ENCODE measurements at places on chromosomes 12 and 14. TPM values are rescaled to one million over a fixed set of nuclear protein-coding genes. Genes with fewer than 3 reads are reported as not detected.

The CLEC6A gene
- total RNA-seq, result not detected

The NDUFA12 gene
- total RNA-seq, result 126 TPM

The BEGAIN gene
- total RNA-seq, result not detected

The LTBR gene
- 71.0 TPM for total RNA-seq

The BMAL2 gene
- 29.9 TPM for total RNA-seq

The GPR135 gene
- 3.1 TPM for total RNA-seq

The ENDOU gene
- not detected for total RNA-seq

The ACVRL1 gene
- 35.1 TPM for total RNA-seq

The TMEM229B gene
- total RNA-seq, result 4.5 TPM

The CLMN gene
- 3.9 TPM for total RNA-seq

The TAS2R31 gene
- 5.6 TPM for total RNA-seq

The JDP2 gene
- 29.3 TPM for total RNA-seq

The GALNT8 gene
- total RNA-seq, result under 0.01 TPM

The SMOC1 gene
- total RNA-seq, result 0.85 TPM

The MLEC gene
- 193 TPM for total RNA-seq

The GDF3 gene
- not detected for total RNA-seq

The OSGEP gene
- 58.1 TPM for total RNA-seq

The TTC6 gene
- not detected for total RNA-seq

The FAM181A gene
- not detected for total RNA-seq

The ACACB gene
- total RNA-seq, result 2.3 TPM

The IKBIP gene
- 109 TPM for total RNA-seq

The TCL1B gene
- total RNA-seq, result not detected

The CSAD gene
- total RNA-seq, result 5.0 TPM

The RNU4-1 gene
- under 0.01 TPM for total RNA-seq

The OR11H7 gene
- total RNA-seq, result not detected

The FGF23 gene
- total RNA-seq, result under 0.01 TPM
